Upper lobe of left lung (tissue), 6 donors: ENCODE measurements at places on chromosomes 1 and 21. TPM values are rescaled to one million over a fixed set of nuclear protein-coding genes. Genes with fewer than 3 reads are reported as not detected.

DNA sequence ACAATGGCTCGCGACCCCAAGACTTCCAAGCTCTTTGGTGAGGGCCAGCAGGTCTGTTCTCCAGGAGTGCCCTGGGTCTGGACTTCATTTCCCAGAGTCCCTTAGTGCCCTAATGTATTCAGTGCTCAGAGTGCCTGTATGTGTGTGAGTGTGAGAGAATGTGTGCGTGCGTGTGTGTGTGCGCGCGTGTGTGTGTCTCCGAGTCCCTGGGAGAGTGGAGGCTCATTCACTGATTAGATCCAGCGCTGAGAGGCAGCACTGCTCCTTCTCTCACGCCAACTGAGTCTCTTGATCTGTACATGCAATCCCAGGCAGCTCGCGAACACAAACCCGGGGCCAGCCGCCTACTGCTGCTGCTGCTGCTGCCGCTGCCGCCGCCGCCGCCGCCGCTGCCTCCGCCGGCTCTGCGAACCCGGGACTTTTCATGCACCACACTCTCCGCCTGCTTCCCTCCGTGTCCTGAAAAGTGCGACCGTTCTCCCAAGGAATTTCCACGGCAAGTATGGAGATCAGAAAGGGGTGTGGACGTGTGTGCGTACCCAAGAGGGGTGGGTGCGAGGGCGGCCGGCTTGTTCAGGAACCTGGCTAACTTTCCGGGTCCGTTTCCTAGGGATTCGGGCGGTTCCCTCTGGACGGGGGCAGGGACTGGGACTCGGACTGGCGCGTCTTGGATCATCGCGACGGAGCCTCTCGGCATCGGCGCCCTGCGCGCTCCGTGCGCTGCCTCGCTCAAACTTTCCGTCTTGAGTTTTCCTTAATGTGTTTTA, at the start of gene RNF220:
TSS of gene RNF220 (plus strand) at position 225 of the 767 bp plus-strand sequence.
- peaks cover 37% of the 10 kb centered on the region for H3K4me1 ChIP-seq
- H3K36me3 ChIP-seq = no peaks in the 10 kb centered on the region
- peaks cover 51% of the 10 kb centered on the region for H3K27me3 ChIP-seq
- peak; percentile 87 for DNase-seq
- peak within 1 kb of the TSS; percentile 36 for H3K4me3 ChIP-seq

- H3K36me3 ChIP-seq = no peaks in the 10 kb centered on the region
- H3K4me1 ChIP-seq = no peaks in the 10 kb centered on the region
- no peak for DNase-seq
- H3K27me3 ChIP-seq = peaks cover 5% of the 10 kb centered on the region
- no peak overlapping the region for H3K27ac ChIP-seq
- H3K4me3 ChIP-seq = no peak overlapping the region
Measured at GRCh38 chr1:38129971-38130370, 83.4 kb upstream of the POU3F1 start.

GRCh38 chr1:75901371-75901770, 30.8 kb downstream of the ASB17 start:
- no peak overlapping the region for H3K4me3 ChIP-seq
- H3K36me3 ChIP-seq = no peaks in the 10 kb centered on the region
- DNase-seq = no peak
- H3K27ac ChIP-seq = no peak overlapping the region
- H3K27me3 ChIP-seq = no peaks in the 10 kb centered on the region

Gene IGSF9
- 2.3 TPM for total RNA-seq

DNA sequence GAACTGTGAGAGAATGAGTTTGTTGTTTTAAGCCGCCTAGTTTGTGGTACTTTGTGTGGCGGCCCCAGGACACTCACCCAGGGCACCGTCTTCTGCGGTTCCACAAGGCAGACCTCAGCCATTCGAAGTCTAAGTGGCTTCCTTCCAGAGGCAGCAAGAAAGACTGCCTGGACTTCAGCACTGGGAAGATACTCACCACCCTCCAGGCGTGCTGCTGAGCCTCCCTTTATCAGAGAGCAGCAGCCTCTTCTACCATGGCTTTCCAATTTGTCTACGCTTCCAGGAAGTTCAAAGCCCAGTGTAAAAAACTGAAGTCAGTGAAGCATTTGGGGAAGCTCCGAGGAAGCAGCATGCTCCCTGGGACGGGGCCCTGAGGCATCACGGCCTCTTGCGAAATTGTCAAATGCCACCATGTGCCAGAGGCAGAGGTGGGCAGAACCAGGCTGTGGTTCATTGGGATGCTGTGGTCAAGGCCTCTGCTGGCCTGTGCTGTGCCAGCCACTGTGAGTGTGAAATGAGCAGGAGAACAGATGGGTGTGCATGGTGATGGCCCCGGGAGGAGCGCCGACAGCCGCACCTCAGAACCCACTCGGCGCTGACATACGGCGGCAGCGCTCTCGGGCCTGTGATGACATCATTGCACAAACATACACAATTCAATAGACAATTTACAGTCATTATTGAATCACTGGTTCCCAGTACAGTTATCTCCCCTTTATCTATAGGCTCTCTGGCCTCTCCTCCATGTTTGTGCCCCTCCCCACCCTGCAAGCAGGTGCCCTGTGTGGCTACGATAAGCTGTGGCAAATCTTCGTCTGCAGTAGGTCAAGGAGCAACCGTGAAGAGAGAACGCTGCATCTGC, 110.4 kb downstream of the PDE9A start:
- H3K4me3 ChIP-seq = no peak overlapping the region
- H3K27ac ChIP-seq = no peak overlapping the region
- no peaks in the 10 kb centered on the region for H3K27me3 ChIP-seq
- no peaks in the 10 kb centered on the region for H3K4me1 ChIP-seq
- peak; percentile 44 for DNase-seq
- H3K36me3 ChIP-seq = peaks cover 5% of the 10 kb centered on the region

DNA sequence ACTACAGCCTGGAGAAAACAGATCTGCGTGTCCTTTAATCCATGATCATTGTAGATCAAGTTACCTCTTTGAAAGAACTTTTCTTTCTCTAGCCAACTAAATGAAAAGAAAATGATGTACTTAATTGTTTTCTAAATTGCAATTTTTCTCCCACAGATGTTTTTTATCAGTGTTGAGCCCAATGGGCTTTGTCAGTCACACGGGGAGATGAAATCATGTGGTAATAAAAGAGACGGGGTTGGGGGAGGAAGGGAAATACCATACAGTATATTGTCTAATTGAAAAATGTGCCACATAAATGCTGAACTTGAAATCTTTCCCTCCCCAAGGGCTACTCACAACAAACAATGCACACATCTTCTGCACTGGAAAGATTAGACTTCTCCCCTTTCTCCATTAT, 58.4 kb downstream of the NTMT2 start:
- peaks cover 5% of the 10 kb centered on the region for H3K4me1 ChIP-seq
- no peak overlapping the region for H3K4me3 ChIP-seq
- H3K27me3 ChIP-seq = no peaks in the 10 kb centered on the region
- no peak overlapping the region for H3K27ac ChIP-seq
- DNase-seq = no peak

GRCh38 chr1:31366796-31367195, 6.1 kb downstream of the FABP3 start:
- no peak overlapping the region for H3K4me3 ChIP-seq
- H3K36me3 ChIP-seq = peaks cover 21% of the 10 kb centered on the region
- H3K4me1 ChIP-seq = no peaks in the 10 kb centered on the region
- no peaks in the 10 kb centered on the region for H3K27me3 ChIP-seq
- H3K27ac ChIP-seq = no peak overlapping the region

Gene PAPPA2
- total RNA-seq = 0.97 TPM
